ENCODE measurements at places on chromosomes 1 and 21. TPM values are rescaled to one million over a fixed set of nuclear protein-coding genes. Genes with fewer than 3 reads are reported as not detected.

The TNNT2 gene
- 8.3 TPM for total RNA-seq

DNA sequence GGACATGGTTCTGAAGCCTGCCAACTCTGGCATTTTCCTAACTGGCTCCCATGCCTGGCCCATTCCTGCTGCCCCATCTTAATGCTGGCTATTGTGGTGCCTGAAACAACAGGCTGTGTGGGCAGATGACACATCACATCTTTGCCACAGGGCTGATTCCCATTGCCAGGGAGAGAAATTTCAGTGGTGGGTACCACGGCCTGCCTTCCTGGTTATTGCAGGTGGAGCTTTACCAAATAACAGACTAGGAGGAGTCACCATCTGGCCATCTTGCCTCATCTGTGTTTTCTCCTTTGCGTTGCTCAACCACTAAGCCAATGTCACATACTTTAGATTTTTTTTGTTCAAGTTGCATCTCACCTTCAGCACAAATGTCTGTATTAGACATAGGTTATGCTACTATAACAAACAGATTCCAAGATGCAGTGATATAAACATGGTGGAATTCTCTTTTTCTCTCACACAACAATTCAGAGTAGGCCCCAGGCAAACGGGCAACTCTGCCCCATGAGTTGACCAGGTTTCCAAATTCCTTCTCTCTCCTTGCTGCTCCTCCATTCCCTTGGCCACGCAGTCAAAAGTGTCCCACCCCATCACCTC lies 14.1 kb downstream of the CDA start:
- no peak for DNase-seq

- DNase-seq = no peak
Observed at GRCh38 chr1:158283965-158284364, 5.8 kb upstream of the CD1C start.

DNA sequence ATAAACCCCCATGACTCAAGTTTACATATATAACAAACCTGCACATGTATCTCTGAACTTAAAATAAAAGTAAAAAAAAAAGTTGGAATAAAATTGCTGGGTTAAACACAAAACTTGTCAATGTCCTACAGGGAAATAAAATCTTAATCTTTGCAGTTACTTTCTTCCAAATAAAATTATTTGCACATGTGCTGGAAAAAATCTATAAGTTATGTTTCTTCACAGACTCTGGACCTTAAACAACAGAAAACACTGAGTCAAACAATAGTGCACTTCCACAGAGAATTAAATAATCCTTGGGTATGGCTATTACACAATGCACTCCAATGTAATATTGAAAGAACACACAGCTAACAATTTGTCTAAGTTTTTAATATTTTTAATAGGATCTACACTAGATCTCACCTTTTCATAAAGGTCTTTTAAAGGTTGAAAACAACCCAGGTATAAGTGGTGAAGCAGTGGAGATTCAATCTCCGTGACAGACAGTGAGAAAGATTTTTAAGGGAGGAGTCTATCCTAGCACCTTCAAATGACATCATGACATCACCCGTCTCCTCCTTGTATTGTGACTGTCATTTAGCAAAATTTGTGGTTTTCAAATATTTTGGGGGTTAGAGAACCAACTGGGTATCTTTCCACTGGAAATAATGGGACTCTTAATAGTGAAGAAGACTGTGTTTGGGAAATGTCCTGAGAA lies 25.2 kb upstream of the FGGY start:
- DNase-seq = no peak

GRCh38 chr1:94872771-94873495 lies 52.8 kb downstream of the SLC44A3 start:
- no peak for DNase-seq
